Choroid plexus epithelial cell (primary cell): ENCODE measurements at places on chromosomes 16 and 17.

- DNase-seq, result no peak
These were observed 74.4 kb upstream of the SMIM36 start for GRCh38 chr17:55585629-55586028.

DNA sequence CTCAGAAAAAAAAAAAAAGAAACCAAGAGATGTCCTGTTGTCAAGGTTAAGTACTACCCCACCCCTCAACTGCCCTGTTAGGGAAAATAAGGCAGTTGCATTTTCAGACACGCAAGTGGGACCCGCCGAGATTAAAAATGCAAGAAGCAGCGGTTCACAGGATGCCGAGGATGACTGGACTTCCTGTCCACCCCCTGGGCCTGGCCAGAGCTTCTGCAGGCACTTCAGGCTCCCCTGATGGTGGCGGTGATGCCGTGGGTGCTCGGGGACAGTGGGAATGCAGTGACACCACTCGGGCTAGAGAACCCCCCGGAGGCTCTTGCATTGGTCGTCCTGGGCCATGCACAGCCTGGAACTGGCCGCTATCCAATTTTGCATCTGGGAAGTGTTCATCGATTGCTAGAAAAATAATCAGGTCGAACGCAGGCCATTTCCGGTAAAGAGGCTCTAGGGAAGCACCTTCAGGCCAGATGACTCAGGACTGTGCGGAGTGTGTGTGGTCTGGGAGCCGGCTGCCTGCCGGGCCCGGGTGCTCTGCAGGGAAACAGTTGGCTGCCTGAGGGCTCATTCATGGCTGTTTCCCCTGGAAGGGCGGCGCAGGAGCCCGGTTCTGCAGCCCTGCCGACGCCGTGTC lies 13.4 kb upstream of the CRISPLD2 start:
- DNase-seq, result peak; percentile 95

DNA sequence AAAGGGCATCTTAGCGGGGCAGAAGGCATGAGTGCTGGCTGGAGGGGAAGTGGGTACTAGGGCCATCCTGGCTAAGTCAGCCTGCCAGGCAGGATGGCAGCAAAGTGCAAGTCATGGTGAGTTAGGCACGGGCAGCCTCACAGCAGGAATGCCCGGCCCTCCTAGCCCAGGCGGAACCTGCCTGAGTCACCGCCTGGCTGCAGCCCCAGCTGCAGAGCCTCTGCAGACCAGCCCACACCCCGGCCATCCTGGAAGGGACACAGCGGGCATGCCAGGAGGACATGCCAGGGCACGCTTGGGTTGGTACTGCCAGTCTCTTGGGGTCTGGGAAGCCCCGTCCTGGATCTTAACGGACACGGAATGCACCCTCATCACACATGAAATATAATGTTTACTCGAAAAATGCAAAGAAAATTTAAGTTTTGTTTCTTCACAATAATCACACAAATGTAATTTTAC lies 5.0 kb upstream of the ALDH3A1 start:
- DNase-seq, result peak; percentile 51

DNA sequence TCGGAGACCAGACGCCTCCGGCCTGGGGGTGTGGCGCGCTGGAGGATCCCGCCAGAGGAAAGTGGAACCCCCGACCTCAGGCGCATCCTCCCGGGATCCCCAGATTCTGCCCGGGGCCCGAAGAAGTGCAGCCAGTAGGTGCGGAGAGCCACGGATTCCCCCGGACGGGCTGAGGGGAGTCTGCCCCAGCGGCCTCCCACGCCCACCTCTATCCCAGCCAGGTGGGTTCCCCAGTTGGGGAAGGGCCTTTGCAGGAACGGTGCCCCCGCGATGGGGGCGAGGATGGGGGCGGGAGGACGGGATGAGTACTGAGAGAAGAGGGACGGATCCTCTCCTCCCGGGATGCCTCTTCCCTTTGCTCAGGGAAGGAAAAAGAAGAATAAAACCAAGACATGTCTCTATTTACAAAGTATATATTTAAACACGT lies 5.1 kb downstream of the CBX8 start:
- DNase-seq, result no peak

DNA sequence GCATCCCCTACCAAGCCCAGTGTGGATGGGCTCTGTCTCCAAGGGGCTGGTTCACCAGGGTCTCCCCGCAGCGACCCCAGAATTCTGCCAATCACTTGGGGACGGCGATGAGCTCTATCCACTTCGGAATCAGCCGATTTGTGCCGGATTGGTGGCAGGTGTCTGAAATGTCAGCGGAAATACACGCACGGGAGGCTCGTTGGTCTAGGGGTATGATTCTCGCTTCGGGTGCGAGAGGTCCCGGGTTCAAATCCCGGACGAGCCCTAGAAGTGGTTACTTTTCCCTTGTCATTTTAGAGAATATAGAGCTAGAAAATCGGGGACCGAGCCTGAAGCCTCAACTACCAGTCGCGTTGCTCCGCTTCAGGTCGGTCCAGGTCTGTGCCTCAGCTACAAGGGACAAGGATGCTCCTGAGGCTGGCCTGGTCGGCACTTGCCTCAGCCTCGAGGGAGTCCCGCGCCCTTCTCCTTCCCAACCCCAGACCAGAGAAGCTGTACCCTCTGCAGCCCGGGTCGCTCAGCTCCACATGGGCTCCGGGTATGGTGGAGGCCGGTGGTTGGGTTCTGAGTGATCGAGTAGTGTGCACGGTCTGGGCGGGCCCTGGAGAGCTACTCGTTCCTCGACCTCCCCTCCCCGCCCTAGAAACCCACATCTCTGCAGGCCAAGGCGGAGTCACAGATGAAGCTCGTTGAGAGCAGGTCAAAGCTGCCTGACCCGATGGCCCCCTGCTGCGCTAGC lies 16.0 kb upstream of the OR1F1 start:
- DNase-seq, result peak; percentile 48

DNA sequence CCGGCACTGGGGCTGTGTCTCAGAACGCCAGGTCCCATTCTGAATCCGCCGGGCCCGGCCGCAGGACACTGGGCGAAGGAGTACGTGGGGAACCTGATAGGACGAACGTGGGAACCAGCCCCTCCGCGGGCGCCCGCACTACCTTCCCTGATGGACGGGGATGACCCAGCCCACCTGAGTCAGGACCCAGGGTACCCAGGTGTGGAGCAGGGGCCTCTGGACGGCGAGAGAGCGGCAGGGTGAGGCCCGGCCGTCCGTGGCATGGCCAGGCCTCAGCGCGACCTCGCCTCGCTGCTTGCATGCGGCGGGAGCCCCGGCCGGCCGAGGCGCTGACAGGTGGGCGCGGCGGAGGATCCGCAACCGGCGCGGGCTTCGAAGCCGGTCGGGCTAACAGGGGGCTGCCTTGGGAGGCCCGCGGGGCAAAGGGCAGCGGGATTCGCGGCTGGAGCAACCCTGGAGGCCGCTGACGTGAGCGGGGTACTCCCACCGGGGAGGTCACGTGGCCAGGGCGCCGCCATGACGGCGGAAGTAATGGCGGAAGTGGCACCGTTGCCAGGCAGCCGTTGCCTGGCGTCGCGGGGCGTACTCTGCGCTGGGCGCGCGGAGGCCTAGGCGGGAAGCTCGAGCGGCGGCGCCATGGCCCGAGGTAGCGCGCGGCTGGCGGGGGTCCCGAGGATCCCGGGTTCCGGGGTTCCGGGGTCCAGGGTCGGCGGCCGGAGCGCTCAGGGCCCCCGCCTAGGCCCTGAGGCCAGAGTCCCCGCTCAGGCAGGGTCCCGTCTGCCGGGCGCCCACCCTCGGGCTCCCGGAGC lies at the start of gene WDR90:
WDR90 (plus strand) TSS at position 585 of the 809 bp plus-strand sequence; CDS start at position 637, 52 bp downstream.
- peak; percentile 89 for DNase-seq

- DNase-seq, result peak; percentile 76
These were observed 102.6 kb downstream of the ZNF778 start for GRCh38 chr16:89319886-89320781.

- no peak for DNase-seq
These were observed 4.9 kb downstream of the NR1D1 start for GRCh38 chr17:40095351-40095943.

GRCh38 chr17:63552211-63552610 lies 1.9 kb downstream of the DCAF7 start:
- DNase-seq, result peak; percentile 20

DNA sequence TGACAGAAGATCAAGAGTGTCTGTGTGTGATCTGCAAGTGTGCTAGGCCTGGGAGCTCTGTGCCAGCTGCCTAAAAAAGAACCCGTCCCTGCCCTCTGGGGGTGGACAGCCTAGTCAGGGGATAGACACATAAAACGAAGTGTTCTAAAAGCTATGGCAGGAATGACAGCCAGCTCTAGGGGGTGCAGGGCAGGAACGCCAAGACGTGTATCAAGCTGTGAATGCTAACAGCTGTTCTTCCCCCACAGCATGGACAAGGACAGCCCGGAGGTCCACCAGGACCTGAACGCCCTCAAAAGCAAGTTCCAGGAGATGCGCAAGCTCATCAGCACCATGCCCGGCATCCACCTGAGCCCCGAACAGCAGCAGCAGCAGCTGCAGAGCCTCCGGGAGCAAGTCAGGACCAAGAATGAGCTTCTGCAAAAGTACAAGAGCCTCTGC lies 5.1 kb downstream of the RASD1 start:
- DNase-seq, result no peak

GRCh38 chr16:60279061-60279665 lies 1545.0 kb upstream of the GOT2 start:
- no peak for DNase-seq

DNA sequence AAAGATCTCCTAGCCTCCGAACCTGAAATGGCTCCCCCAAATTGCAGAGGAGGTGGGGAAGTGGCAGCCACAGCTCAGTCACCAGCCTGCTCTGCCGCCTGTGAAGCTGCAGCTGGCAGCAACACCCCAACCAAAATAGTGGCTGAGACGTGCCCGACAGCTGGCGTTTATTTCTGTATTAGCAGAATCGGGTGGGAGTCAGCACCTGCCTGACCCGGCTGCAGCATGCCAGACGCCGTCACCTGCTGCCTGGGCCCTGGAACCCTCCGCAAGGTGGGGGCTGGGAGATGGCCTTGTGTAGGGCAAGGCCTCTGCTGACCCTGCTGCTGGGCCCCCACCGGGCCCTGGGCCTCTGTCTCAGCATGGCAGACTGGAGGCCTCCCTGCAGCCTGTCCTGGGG lies 17.5 kb upstream of the PABPN1L start:
- no peak for DNase-seq

DNA sequence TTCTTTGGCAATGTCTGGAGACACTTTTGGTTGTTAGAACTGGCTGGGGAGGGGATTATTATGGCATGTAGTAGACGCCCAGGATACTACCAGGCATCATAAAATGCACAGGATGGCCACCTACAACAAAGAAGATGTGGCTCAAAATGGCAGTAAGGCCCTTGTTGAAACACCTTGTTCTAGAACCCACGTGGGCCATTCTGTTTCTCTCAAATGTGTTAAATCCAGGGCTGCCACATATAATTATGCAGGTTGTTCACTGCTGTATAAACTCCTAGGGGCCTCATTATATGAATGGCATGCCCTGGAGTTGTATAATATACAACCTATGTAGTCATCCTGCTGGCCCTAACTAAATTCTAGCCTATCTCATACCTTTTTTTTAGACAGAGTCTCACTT lies 123.5 kb upstream of the HAS3 start:
- DNase-seq, result no peak

DNA sequence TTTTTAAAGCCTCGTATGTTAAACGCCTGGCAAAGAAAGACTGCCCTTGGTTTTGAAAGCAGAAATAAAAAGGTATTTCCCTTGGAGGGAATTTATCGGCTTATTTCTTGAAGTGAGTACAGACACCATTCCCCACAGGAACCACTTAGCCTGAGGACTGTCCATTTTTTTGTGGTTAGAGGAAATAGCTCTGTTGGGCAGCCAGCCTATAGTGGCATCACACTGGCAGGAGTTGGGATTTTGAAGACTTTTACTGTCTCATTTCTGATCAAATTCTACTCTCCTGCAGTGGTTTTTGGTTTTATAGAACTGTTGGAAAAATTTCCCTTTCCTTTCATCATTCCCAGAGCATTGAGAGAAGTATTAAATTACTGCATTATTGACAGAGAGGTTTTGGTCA lies 34.1 kb upstream of the CDC6 start:
- DNase-seq, result no peak

DNA sequence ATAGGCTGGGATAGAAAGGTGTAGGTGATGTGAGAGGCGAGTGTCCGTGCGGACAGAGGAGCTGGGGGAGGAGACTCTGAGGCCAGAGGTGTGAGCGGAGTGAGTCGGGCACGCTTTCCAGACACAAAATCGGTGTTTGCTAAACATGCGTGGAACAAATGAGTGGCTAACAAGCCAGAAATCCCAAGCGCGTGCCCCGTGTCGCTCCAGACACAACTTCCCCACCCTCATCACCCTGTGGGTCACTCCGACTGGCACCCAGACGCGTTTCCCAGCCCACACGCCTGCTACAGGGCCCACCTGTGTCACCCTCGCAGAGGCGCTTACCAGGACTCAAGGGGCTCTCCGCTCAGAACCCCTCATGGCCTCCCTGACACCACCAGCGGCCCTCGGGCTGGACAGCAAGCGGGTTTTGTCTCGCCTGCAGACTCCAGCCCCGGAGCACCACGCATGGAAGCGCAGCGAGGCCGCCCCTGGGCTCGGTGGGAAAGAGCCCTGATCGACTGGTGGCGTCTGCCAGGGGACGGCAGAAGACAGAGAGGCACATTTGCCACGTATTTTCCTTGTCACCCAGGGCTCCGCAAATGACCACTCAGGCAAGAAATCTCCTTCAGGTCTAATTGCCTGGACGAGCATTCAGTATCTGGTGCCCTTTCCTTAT lies 6.0 kb upstream of the RPH3AL start:
- no peak for DNase-seq

- no peak for DNase-seq
These were observed 31.2 kb downstream of the CDH3 start for GRCh38 chr16:68676113-68676860.

- no peak for DNase-seq
These were observed 119.6 kb downstream of the CA4 start for GRCh38 chr17:60269417-60269816.

DNA sequence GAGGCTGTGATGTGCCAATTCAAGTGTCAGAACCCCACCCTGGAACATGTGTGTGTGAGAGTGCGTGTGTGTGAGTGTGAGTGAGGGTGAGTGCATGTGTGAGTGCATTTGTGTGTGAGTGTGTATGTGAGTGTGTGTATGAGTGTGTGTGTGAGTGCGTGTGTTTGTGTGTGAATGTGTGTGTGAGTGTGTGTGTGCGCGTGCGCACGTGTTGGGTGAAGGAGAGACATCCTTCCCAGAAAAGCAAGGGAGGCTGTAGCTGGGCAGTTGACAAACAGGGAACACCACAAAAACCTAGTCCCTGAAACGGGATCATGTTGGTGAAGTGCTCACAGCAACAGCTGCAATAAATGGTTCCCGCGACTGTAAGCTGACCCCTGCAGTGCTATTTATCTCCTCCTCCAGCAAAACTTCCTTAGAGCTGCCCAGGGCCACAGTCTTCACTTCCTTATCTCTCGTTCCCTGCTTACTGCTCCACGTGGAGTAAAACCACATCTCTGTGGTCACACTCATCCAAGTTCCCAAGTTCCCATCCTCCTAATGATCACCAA lies 40.1 kb upstream of the RPL38 start:
- no peak for DNase-seq

- DNase-seq, result peak; percentile 10
These were observed 483 bp downstream of the RPA1 start for GRCh38 chr17:1830288-1830687.

DNA sequence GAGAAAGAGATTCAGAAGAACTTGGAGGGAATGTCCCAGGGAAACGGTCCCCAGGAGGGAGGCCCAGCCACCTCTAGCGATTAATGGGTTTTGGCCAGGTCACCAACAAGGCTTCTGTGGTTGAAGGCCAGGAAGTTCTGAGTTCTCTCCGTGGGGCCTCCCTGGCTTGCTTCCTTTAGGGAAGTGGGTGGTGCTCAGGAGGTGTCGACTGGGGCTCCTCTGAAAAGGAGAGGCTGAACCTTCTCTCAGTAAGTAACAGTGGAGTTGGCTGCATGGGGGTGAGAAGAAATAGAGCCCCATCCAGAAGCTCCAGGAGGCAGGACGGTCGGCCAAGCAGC lies 77.1 kb upstream of the GSE1 start:
- DNase-seq, result peak; percentile 47
